ENCODE measurements at places on chromosomes 6 and 20.

GRCh38 chr6:149433881-149434280, 33.8 kb downstream of the SUMO4 start:
- DNase-seq = no peak

DNA sequence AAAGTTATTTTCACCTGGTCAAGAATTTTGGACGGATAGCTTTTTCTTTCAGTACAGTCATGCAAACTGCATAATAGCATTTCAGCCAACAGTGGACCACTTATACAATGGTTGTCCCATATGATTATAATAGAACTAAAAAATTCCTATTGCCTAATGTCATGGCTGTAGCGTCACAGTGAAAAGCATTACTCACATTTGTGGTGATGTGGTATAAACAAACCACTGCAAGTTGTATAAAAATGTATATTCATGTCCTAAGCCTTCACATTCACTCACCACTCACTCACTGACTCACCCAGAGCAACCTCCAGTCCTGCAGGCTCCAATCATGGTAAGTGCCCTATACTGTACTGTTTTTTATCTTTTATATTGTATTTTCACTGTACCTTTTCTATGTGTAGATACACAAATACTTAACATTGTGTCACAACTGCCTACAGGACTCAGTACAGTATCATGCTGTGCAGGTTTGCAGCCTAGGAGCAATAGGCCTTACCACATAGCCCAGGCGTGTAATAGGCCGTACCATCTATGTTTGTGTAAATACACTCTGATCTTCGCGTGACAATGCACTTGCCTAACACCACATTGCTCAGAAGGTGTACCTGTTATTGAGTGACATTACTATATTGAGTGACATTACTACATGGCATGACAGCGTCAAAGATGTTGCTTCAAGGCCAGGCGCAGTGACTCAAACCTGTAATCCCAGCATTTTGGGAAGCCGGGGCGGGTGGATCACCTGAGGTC, 17.9 kb downstream of the ABHD12 start:
- DNase-seq = no peak

DNA sequence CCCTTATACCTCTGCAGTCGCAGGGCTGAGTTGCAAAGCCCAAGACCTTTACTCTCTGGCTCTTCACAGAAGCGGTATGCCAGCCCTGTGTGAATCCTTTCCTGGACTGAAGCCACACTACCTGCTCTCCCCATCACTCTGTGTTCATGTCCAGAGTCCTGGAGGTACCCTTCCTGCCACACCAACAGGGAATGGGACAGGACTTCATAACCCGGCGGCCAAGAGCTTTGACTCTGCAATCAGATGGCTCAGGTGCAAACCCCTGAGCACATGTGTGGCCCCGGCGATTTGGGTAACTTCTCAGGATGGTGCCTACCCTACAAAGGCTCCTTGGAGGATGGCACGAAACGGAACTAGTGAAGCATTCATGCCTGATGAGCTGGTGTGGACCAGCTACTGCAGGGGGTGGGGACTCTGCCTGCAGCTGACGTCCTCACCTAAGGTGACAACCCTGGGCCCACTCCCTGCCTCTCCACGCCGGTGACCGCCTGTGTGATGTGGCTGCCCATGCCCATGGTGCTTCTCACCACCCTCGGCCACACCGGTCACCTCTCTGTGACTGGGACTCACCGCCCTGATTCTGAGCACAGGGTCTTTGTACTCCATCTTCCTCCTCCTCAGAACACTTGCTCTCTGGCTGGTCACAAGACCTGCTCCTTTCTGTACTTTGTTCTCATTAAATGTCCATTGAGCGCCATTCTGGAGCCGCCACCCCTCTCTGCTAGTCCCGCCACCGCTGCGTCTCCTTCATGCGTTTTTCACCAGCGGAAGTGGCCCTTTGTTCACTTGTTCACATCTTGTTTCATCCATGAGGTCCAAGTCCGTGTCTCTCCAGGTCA, 116.7 kb downstream of the SULF2 start:
- no peak for DNase-seq

GRCh38 chr20:5065879-5066383, 53.8 kb downstream of the PCNA start:
- DNase-seq = no peak

DNA sequence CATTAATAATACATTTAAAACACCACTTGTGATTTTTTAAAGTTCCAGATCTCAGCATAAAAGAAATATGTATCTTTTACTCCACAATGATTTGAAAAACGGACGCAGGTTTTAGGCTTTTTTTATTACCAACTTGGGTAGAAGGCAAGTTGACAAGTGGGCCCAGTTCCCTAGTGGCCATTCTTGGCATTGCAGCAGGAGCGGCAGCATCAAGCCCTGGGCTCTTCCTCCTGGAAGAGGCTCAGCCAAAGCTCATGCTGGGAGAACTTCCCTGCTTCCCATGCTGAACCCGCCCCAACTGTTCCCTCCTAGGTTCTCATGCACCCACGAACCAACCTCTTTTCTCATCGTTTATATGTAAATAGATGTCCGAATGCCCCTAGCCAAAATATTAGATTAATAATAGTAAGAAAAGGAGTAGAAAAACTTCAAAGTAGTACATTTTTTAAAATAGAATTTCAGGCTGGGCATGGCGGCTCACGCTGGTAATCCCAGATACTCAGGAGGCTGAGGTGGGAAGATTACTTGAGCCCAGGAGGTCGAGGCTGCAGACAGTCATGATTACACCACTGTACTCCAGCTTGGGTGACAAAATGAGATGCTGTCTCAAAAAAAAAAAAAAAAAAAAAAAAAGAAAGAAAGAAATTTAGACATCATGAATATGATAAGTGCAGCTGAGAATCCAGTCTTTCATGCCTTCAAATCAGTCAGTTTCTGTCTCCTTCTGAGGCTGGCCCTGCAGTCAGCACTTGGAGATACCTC, 18.2 kb upstream of the MYB start:
- no peak for DNase-seq

- no peak for DNase-seq
Measured at GRCh38 chr6:163825033-163825432, 410.5 kb downstream of the QKI start.

GRCh38 chr6:14986370-14986769, 259.5 kb upstream of the JARID2 start:
- DNase-seq = no peak

- DNase-seq = no peak
Measured at GRCh38 chr6:90144396-90144795, 152.2 kb downstream of the BACH2 start.

- DNase-seq = no peak
Measured at GRCh38 chr6:157927011-157927410, 54.7 kb upstream of the SYNJ2 start.

GRCh38 chr6:134389129-134389528, 71.2 kb upstream of the SGK1 start:
- no peak for DNase-seq

DNA sequence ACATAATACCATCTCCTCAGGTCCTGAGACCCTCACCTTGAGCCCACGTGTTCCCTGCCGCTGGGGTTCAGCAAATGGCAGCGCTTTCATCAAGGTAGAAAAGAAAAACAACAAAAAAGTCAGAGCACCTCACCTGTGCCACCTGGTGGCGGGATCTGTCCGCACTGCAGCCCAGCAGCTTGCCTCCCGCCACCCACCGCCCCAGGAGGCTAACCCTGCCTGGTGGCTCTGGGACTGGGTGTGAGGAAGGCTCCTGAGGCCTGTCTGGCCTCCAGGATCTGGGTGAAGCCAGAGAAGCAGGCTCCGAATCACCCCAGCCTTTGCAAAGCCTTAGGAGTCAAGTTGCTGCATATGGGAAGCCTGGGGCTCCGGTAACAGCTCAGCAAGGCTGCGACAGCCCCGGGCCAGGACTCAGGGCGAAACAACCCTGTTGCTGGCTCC, 270.8 kb downstream of the BMP7 start:
- DNase-seq = no peak

GRCh38 chr6:8574311-8574710, 139.0 kb upstream of the SLC35B3 start:
- DNase-seq = no peak

Data from activated naive CD4-positive, alpha-beta T cell (primary cell).